ENCODE measurements at places on chromosomes 5 and 9.
A peak's percentile ranks its signal among the peaks of the same experiment; 100 is the strongest.

DNA sequence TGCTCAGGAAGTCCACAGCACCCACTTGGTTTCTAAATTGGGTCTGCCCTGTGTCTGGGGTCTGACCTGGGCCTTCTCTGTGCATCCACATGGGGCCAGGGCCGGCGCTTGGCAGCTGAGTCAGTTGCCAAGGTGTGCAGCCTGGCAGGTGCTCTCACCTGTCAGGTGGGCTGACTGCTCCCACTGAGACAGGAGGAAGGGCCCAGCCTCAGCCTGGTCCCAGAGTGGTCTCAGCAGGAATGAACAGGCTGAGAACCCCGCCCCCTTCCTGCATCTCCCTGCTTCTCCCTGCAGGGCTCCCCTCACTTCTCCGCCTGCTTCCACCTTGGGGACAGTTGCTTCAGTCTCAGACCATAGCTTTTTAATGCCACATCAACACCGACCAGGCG is 60.5 kb downstream of the BARX1 start:
- no peak for DNase-seq

DNA sequence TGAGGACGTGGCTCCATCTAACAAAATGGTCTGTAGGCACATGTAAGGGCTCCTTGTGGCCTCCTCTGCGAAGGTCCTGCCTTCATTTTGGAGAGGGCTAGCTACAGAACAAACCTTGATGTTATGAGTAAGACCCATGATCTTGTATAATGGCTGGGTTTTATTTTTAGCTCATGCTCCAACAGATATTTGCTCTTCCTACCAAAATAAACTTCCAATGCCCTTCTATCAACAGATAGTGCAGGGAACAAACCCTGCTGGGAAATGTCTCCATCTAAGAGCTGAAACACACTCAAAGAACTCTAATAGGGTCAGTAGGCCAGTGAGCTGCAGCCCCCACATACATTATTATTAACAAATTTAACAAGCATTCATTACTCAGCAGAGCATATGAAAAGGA is 189.5 kb downstream of the LURAP1L start:
- DNase-seq: no peak

- DNase-seq: peak; percentile 59
Measured at GRCh38 chr5:151556806-151557205, 34.3 kb downstream of the FAT2 start.

- DNase-seq: no peak
Measured at GRCh38 chr9:126665644-126666035, 51.9 kb downstream of the LMX1B start.
